ENCODE measurements at places on chromosomes 4 and X.

DNA sequence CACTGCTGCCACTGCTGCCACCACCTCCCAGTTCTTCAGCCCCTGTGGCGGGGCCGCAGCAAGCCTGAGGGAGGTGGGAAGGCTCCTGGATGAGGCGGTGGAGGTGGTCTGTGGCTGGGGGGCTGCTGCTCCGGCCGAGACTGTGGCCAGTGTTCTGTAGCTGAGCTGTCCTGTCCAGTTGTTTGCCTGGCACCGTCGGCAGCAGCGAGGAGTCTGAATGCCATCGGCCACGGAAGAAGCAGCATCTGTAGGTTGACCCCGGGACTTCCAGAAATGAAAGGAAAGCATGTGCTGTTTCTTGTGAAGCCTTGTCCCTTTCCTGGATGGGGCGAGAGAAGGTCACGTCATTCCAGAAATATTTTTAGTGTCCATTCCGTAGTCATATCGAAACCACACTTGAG, 3.3 kb downstream of the C4orf54 start:
- no peak for DNase-seq

DNA sequence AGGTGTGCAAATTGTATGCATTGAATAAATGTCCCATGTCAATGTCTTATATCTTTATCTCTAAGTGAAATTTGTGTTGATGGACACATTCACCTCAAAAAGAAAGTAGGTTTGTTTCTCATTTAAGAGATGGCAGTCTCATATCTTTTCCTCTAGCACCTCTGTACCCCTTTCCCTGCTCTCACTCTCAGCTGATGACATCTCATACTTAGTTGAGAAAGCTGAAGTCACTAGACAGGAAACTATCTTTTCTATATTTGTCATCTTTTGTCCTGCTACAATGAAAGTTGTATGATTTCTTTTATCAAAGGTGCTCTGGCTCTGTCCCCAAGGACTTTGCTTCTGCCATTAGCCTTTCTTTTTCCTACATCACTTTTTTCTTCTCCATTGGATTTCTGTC, 84.0 kb upstream of the GRPR start:
- DNase-seq = no peak

- no peak for DNase-seq
These were observed 385.6 kb upstream of the PCDH10 start for GRCh38 chr4:132763465-132763864.

DNA sequence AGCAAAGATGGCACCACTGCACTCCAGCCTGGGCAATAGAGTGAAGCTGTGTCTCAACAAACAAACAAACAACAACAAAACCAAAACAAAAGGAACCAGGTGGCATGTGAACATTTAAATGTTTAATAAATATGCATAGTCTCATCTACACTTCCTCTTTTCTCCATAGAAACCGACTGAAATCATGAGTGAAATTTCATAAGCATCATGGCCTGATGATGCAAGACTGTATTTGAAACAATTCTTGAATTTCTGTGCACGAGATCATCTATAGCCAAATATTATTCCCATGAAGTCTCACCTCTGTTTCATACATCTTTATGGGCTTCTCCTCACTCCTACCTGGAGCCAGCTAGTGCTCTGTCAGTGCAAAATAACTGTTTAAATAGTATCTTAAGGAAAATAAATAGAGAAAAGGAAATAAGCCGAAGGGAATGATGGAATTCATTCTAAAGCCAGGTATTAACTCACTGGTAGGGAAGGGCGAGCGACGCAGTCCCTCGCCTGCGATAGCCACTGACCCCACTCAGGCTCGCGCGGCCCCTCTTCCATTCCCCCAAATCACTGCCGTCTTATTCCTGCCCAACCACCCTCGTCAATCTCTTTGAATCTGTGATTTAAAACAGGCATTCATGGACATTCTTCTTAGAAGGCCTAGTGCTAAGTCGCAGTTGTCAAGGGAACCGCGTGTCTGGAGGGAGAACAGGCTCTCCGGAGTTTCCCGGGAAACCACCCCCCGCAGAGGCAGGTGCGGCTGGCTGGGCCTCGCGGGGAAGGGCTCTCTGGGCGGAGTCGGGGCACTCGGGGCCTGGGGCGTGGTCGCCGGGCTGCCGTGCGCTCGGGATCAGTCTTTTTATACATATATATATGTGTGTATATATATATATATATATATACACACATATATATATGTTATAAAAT, 52.4 kb upstream of the TRIM2 start:
- peak; percentile 23 for DNase-seq

DNA sequence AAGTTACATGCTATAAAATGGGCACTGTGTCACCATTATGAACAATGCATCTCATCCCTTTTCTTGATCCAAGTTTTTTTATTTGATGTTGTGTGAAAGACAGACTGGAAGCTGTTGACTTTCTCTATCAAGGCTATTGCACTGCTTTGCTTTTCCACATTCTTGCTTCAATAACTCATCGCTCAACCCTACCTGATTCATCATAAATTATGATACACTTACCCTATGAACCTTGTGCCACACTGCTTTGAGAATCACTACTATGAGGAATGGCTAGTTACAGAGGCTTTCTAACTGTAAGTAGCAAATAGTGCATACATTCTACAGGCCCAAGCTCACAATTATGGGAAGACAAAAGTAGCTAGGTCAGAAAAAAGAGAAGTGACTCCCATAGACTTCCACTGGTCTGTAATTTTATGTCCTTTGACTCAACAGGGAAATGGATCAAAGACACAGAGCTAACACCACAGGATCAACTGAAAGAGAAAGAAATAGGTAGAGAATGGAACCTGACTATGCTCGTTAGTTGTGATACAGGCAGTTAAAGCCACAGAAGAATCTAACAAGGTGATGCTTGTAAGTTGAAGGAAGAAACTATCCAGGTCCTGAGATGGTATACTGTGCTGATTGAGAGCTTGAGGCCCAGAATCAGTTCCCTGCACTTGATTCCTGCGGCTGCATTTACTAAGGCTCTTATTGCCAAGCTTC, 163.5 kb downstream of the PPP3CA start:
- DNase-seq = no peak

- no peak for DNase-seq
These were observed 205.7 kb downstream of the CAMK2D start for GRCh38 chr4:113555868-113556267.

- DNase-seq = no peak
These were observed 25.6 kb downstream of the SPRY1 start for GRCh38 chr4:123421937-123422781.

DNA sequence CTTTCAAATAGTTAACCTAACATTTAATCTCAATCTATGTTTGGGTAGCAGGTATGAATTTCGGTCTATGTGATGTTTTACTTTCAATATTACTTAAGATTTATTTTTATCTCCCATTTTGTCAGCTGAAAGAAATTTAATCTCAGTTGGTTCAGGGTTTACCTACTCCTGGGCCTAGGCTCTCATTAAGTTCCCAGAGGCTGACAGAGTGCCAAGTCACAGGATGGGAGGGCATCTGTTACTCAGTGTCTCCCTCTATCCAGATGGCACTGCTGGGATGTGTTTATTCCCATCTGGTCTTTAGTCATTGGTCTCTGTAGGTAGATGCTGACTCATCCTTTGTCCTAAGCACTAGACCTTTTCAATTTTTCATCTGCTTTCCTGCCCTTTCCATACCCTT, 129.4 kb upstream of the ARSJ start:
- DNase-seq = no peak

- no peak for DNase-seq
These were observed 54.8 kb downstream of the PAGE2 start for GRCh38 chrX:55143621-55144020.

- peak; percentile 28 for DNase-seq
These were observed 49.5 kb upstream of the HELT start for GRCh38 chr4:184968784-184969201.

DNA sequence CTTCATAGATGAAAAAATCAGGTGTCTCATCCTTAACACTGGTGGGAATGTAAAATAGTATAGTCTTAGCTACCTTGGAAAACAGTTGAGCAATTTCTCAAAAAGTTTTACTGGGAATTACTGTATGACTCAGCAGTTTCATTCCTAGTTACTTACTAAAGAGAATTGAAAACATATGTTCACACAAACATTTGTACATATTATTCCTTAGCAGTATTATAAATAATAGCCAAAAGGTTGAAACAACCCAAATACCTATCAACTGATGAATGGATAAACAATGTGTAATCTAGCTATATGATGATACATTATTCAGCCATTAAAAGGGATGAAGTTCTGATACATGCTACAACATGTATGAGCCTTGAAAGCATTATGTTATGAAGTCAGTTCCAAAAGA, 41.7 kb downstream of the RBM46 start:
- DNase-seq = no peak

DNA sequence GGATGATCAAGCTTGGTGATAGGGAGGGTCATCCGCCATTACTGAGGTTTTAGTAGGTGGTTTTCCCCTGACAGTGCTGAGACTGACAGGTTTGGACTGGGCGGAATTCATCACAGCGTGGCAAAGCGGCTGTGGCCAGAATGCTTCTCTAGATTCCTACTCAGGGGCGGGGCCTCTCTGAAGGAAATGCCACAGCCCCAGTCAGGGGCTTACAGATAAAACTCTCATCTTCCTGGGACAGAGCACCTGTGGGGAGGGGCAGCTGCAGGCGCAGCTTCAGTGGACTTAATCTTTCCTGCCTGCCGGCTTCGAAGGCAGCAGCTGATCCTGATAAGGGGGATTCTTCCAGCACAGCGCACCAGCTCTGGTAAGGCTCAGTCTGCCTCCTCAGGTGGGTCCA, 316.7 kb downstream of the RPA4 start:
- no peak for DNase-seq

- peak; percentile 52 for DNase-seq
These were observed 83.4 kb downstream of the MSN start for GRCh38 chrX:65750674-65751469.

DNA sequence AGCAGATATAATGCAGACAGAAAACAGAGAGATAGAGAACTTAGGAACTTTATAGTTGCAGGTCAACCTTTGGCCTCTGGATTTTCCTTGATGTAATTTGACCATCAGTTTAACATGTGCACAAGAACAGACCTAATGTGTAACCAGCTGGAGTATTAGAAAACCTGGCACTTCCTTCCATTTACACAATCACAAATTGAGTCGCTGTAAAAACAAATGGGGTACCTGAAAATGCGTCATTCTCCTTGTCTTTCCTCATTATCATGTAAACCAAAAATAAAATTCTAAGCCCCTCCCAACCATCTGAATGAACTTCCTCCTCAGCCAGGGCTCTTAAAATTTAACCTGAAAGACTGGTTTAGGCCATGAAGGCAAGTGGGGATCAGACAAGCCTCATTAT, 358.4 kb upstream of the MAGEB16 start:
- DNase-seq = no peak

GRCh38 chrX:154375156-154375504, 696 bp upstream of the FLNA start:
- no peak for DNase-seq

DNA sequence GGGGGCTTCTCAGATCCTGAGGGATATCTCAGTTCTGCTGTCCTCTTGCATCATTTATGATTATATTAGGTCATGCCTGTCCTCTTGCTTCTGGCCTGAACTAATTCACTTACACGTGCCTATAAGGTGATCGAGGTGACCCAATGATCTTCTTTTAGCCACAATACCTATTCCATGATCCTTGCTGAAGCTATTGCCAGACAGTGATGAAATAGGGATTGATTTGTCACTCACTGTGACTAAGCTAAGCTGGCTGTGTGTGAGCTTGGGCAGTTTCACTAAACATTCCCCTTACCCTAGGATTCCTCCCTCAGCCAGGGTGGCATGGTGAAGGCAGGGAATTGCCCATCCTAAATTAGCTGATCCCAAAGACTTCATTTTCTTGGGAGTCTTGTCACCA, 19.0 kb downstream of the HADH start:
- DNase-seq = no peak

- DNase-seq = no peak
These were observed 3.0 kb downstream of the WWC2 start for GRCh38 chr4:183101956-183102480.

GRCh38 chr4:159070742-159071141, 32.1 kb upstream of the RAPGEF2 start:
- no peak for DNase-seq

GRCh38 chr4:84496706-84497503, 2.2 kb downstream of the NKX6-1 start:
- no peak for DNase-seq

DNA sequence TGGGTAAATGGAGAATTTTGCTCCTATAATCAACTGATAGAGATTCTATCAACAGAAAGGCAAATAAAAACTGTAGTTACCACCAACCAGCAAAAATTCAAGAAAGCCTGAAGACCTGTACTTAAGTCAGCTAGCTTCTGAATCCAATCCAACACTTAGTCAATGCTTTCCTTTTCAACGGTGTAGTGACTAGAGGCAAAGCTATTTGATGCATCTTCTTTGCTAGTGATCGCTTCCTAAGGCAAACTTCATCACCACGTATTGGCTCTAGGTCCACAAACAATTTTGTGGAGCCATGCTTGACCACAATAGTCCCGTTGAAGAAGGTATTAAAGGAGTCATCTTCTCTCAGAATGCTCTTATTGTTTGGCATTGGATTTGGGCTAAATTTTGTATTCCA, 25.0 kb upstream of the UBA6 start:
- DNase-seq = no peak

- DNase-seq = no peak
These were observed 66.3 kb upstream of the MAD2L1 start for GRCh38 chr4:120132935-120133334.

GRCh38 chrX:13468096-13468495, 101.3 kb upstream of the EGFL6 start:
- no peak for DNase-seq

- no peak for DNase-seq
These were observed 161.1 kb downstream of the FBXW7 start for GRCh38 chr4:152374606-152375285.

- no peak for DNase-seq
These were observed 47.4 kb upstream of the MND1 start for GRCh38 chr4:153297116-153297515.

GRCh38 chr4:119310826-119311225, 11.1 kb downstream of the FABP2 start:
- no peak for DNase-seq

Measured in stimulated activated naive CD8-positive, alpha-beta T cell treated with anti-CD3 and anti-CD28 coated beads, Interleukin-15, amount 100 ng/mL, for 72 hours (primary cell).